Vagina (tissue), 2 donors: ENCODE measurements at places on chromosomes 16 and 17.

DNA sequence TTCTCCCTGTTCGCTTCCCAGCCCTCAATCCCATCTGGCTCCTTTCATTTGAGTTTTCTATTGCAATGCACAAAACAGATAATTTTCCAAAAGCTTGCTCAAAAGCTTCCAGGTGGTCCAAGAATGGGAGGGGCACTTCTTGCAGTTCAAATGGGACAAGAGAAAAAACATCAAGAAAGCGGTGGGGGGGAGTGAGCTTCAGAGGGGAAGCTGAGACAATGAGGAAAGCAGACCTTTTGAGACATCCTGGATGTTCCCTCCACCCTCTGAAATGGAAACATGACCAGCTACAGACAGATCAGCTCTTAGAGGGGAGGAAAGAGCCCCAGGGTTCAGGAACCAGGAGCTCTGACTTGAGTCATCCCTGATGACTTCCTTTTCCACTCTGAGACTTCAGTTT lies 368.2 kb downstream of the SLC39A11 start:
- no peak for DNase-seq

DNA sequence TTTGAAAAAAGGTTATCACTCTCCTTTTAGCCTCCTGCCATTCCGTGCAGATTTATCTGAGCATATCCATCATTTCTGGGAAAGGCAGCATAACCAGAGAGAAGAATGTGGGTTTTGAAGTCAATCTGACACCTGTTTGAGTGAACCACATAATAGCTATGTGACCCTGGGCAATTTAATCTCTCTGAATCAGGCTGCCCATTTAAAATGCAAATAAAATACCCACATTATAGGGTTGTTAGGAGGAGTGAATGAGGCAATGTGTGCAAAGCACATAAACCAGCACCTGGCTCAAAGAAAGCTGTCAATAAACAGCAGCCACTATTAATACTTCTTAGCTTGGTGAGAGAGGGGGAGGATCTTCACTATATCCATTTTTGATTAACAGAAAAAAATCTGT lies 88.0 kb downstream of the CACNG1 start:
- DNase-seq = no peak

- DNase-seq = no peak
These were observed 39.0 kb downstream of the CYB5D2 start for GRCh38 chr17:4182043-4182442.

DNA sequence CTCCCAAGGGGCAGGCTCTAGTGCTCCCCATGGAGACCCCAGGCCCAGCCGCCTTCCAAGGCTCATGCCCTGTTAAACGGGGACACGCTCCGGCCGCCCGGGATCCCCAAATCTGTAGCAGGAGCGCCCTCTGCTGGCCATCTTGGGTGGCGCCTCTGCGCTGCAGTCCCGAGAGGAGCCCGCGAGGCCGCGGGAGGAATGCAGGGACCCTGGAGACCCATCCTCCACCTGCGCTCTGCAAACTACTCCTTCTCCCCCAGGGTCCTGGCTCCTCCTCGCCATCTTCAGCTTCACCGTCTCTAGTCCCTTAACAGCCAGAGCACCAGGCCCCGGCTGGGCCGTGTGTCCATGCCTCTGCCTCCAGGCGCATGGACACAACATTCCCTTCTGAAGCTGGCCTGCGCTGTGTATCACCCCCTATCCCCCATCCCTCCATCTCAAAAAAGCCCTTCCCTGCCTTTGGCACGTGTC lies 23.6 kb upstream of the KRT17 start:
- DNase-seq = no peak
